ENCODE measurements at places on chromosomes 2 and 18.

GRCh38 chr2:203002054-203002821 lies 12.4 kb upstream of the NBEAL1 start:
- no peak for DNase-seq

DNA sequence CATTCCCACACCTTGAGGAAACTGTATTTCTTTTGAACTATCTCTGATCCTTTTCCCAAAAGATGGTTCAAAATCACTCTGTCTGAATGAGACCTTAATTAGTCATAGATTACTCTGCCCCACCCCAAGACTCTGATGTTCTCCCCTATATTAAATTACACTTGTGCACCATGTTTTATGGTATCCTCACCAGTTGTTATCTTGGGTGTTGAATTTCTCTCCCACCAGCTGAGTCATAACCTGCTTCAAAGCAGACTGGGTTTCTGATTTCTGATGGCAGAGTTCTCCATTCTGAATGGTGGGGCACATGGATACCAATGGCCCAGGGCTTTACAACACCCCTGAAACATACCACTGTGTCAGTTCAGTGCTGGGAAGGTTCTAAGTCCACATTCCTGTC lies 15.0 kb downstream of the CDH20 start:
- DNase-seq: no peak

- no peak for DNase-seq
These were observed 149.7 kb upstream of the ZNF236 start for GRCh38 chr18:76672627-76673026.

GRCh38 chr18:11909591-11910026 lies 1.5 kb upstream of the MPPE1 start:
- no peak for DNase-seq

GRCh38 chr2:100425573-100426383 lies 8.3 kb upstream of the CHST10 start:
- no peak for DNase-seq

- no peak for DNase-seq
These were observed 9.4 kb upstream of the SERPINB7 start for GRCh38 chr18:63765837-63766236.

DNA sequence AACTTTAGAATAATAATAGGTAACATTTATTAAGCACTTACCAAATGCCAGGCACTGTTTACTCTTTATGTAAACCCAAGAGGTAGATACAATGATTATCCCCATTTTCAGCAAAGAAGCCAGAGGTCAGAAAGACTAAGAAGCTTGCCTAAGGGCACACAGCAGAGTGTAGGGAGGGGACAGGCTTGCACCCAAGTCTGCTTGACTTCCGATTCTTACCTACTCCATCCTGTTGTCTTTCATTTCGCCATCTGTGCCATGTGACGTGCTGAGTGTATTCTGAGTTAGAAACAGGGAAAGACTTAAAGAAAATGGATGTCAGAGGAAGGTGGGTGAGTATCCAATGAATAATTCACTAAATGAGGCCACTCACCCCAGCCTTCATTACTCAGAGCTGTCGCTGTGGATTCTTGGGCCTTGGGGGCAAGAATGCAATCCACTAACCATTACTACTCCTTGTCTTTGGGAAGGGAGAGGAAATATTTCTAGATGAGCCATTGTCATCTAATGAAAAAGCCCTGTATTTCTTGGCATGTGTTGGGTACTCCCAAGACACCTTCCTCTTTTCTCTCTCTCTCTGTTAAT lies 76.4 kb upstream of the BCL11A start:
- no peak for DNase-seq

- DNase-seq: no peak
These were observed 128.8 kb downstream of the CERS6 start for GRCh38 chr2:168584911-168585310.

DNA sequence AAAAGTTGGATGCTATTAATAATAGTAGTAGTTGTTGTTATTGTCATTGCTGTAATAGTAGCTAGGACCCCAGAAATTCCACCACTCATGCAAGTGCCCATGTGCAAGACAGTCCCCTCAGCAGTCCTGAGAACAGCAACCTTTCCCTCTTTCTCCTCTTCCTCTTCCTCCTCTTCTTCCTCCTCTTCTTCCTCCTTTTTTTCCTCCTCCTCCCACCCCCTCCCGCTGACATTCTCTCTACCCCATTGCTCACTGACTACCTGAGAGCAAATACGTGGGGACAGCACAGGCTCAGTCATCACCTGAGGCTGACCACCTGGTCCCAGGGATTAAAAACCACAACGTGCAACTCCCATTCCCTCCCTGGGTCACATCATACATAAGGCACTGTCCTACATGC lies 41.8 kb downstream of the SMAD7 start:
- no peak for DNase-seq

DNA sequence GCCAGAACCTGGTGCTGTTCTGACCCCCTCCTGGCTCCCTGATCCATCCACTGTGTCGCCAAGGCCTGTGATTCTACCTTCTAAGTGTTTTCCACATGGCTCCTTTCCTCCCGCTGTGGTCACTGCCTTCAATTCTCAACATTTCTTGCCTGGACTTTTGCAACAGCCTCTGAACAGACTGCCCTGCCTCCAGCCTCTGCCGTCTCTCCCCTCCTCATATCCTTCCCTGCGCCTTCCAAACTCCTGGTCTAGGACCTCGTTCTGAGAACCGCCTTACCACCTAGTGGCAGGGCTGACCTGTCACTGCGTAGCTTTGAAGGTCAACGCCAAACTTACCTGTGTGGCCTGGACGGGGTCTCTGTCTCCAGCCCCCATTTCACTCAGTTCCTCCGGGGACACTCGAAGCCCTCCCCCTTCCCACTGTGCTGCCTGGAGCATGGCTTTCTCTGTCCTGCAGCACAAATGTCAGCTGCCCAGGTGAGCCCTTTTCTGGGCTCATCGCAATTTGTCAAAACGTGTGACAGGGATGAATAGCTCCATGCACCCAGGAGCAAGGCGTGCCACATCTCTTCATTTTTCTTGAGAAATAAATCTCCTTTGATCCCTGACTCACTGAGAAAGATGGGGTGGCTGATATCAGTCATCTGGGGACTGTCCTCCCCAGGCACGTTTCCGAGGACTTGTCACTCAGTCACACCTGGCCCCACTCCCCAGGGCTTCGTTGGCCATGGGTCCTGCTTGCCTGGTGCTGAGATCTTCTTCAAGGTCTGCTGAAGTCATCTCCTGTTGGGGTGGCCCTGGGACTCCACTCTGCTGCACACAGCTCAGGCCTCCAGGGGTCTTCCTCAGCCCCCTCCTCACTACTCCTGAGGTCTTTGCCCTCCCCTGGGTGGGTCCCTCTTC lies 46.7 kb downstream of the LDLRAD4 start:
- DNase-seq: no peak

DNA sequence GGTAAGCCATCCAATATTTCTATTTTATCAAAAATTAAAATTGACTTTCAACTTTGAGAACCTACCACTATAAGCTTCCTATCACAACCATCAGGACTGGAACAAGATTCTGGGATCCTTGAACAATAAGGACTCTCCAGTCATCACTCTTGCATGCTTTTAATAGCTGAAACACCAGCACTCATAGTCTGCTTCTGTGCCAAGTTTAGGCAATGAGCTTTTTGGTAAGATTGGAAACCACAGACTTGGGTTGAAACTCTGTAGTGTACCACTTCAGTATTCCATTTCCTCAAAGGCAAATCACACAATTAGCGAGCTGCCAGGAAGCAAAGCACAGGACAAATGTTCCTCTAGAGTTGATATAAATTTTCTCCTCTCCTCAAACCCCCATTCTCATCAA lies 1065.8 kb upstream of the SLC39A10 start:
- no peak for DNase-seq

DNA sequence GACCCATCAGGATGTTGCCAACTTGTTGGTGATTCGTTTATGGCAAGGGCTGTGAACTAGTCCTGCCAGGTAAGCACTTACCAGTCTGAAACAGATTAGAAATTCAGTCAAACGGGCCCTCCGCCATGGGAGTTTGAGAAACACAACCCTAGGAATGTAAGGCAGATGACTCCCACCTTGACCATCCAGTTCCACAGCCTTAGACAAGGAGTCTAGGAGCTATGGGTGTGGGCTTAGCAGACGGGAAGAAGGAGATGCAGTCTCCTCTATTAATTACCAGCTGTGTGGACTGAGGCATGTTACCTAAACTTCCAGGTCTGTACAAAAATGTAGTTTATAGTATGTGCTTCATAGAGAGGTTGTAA lies 319.4 kb upstream of the NCKAP5 start:
- no peak for DNase-seq

DNA sequence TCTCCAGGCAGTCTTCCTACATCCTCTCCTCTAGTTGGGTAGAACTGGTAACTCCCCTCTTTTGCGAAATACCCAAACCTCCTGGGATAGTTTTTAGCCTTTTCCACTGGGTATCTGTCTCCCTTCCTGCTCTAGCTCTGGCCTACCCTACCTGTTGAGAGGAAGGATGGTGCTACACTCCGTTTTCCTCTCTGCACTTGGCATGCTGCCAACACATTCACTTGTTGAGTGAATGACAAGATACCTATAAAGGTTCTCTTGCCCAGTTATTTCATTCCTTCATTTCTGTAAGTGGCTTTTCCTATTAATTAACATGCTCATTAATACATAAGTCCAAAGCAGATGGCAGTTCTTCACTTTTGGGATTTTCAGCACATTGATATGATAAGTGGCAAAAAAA lies 293.8 kb downstream of the CNTNAP5 start:
- no peak for DNase-seq

DNA sequence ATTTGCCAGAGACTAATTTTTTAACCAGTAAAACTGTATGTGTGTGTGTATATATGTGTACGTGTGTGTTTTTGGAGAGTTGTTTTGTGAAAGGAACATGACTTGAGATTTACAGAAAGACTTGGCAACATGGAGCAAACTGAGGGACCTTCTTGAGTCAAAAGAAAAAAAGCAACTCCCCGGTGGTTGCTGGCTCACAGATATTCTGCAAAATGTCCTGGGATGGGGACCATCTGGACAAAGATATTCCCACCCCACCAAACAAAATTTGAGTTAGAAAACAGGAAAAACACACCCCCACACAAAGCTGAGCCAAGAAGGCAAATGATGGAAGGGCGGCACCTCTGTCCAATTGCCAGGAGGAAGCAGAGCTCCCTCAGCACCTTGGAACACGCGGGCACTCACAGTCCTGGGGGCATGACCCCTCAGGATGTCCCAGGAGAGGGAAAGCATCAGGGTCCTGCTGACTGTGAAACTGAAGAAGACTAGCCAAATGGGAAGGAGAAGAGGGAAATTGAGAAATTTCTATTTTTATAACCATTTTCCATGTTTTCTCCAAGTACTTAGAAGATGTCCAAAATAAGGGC lies 290.2 kb upstream of the ACVR2A start:
- no peak for DNase-seq

GRCh38 chr18:48019557-48020325 lies 89.3 kb upstream of the SMAD2 start:
- DNase-seq: no peak

- no peak for DNase-seq
These were observed 91.2 kb downstream of the MTA3 start for GRCh38 chr2:42659609-42660008.

GRCh38 chr2:191174442-191174841 lies 23.6 kb upstream of the STAT4 start:
- DNase-seq: no peak

DNA sequence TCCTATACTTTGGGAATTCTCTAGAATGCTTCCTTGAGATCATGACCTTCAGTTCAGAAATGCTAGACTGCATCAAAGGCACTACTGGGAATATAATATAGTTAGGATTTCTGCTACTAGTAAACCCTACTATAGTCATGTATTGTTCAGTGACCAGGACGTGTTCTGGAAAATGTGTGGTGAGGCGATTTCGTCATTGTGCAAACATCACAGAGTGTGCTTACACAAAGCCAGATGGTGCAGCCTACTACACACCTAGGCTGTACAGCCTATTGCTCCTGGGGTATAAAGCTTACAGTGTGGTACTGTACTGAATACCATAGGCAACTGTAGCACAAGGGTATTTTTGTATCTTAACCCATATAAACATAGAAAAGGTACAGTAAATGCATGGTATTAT lies 13.0 kb downstream of the CXCR4 start:
- no peak for DNase-seq

DNA sequence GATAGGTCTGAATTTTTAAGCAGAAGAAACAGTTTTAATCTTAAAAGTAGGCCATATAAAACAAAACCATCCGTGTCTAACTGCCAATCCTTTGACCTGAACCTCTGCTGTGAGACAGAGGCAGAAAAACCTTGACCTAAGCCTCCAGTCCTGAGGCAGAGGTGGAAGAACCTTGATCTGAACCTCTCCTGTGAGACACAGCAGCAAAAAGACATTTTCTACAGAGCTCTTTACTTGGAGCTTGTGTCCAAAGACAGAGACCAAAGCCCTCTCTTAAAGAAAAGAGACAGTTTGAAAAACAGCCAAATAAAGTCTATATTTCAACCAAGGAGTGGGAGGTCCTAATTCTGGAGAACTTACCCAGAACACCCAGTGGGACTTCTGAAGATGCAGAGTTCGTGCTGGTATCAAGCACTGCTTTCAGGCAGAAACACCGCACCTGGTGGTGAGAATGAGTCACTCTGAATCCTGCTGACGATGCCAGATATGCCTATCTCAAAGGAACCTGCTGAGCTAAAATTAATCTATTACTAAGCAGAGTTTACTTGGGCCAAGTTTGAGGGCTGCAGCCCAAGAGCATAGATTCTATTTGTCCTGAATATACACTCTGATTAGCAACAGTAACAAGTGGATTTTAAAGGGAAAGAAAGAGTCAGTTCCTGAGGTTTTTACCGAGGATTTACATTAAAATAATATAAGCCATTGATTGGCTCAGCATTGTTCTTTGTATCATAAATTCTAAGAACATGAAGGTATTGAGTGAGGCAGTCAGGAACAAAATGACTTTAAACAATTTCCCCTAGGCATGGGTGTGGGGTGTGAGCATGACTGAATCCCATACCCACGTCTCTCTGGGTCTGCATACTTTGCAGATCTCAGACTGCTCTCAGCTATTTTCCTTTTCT lies 806.4 kb downstream of the TRIB2 start:
- DNase-seq: no peak

DNA sequence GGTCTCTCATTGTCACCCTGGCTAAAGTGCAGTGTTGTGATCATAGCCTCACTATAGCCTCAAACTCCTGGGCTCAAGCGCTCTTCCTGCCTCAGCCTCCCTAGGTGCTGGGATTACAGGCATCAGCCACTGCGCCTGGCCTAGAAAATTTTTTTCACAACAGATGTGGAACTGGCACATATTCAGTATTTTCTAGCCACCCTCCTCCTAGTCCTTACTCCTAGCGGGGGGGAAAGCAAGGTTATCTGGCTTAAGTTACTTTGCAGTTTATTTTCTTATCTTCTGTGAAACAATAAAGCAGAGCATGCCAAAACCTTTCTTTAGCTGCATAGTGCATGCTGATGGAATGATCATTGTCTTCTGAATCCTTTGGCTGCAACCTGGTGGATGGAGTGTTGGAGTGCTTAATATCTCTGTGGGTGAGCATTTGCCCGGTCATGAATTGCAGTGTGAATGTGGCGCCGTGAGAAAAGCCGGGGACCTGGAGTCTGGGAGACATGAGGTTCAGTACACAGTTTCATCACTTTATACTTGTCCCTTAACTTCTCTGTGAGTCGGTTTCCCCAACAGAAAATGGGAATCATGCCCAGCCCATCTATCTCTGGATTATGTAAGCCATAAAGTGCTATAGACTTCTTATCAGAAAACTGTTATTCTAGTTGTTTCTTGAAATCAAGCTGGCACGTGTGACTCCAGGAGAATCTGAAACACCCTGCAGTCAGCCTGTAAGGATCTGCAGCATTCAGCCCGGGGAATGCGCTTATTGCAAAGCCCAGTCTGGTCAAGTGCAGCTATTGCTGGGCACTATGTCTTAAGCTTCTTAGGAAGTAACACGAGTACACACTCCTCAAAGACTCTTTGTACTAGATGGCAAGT lies 38.2 kb upstream of the MAP3K20 start:
- DNase-seq: no peak

- DNase-seq: no peak
These were observed 498.2 kb downstream of the PTPRM start for GRCh38 chr18:8065284-8065683.

Data from T-helper 22 cell (primary cell).